ENCODE measurements at places on chromosomes 16 and 17.

- no peak for DNase-seq
Measured at GRCh38 chr17:9121186-9121820, 100.0 kb downstream of the NTN1 start.

- DNase-seq = no peak
Measured at GRCh38 chr16:88905563-88905962, 39.1 kb upstream of the PABPN1L start.

DNA sequence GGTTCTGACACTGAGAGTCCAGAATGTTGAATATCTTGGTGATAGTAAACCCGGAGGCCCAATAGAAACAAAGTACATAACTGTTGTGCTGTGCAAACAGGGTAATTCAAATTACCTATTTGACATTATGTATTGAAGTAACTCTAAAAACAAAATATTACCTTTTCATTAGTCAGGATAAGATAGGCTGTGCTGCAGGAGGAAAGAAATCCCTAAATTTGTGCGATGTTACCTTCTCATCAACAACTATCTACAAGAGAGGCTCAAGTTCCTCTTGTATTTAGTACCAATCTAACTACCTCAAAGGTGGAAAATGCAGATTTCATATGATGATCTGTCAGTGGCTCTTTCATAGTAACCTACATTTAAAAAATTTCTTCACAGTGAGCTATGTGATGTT, 367.2 kb downstream of the ZFHX3 start:
- no peak for DNase-seq

GRCh38 chr16:82197540-82198240, 27.7 kb upstream of the MPHOSPH6 start:
- DNase-seq = no peak

DNA sequence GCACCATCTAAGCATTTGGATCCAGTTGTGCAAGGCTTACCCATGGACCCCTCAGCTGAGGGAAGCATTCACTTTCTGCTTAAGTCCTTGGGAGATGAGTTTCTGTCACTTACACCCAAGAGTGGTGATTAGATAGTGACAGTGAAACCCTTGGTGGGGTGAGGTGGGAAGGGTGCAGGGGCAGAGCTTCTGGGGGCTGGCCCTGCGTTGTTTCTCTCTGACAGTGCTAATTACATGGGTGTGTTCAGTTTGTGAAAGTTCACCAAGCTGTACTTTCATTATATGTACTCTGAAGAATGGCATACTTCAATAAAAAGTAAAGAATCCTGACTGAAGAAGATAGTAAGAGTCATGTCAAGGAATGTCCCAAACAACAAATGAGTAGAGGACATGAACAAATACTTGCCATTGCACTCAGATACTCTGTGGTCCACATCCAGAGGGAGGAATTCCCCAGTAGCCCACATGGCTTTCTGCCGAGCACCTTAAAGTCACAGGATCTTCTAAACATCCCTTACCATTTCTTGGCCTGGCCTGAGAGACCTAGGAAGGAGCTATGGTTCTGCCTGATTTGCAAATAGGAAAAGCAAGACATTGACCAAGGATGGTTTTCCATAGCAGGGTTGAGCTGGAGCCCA, 8.4 kb downstream of the CHST6 start:
- DNase-seq = no peak

DNA sequence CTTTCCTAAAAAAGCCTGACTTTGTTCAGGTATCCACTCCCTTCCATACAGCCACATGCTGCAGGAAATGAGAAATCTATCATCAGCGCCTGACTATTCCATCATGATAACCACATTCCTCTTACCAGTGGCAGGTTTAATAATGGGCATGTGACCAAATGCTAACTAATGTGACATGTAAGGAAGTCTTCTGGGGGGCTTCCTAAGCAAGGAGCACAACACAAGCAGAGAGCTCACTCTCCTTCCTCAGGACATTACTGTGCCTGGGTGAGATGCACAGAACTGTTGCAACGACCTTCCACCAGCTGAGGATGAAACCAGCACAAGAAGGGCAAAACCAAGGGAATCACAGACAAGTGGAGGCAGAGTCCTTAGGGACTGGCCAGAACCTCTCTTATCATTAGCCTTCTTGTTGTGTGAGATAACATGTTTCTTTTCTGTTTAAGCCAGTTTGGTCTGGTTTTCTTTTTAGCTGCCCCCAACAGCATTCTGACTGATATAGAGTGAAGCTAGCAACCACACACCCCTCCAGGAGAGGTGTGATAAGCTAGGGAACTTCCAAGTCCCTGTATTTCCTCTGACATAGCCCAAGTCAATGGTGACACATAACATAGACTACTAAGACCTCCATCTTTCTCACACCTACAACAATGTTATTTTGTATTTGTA, 16.9 kb downstream of the MYO1D start:
- no peak for DNase-seq

DNA sequence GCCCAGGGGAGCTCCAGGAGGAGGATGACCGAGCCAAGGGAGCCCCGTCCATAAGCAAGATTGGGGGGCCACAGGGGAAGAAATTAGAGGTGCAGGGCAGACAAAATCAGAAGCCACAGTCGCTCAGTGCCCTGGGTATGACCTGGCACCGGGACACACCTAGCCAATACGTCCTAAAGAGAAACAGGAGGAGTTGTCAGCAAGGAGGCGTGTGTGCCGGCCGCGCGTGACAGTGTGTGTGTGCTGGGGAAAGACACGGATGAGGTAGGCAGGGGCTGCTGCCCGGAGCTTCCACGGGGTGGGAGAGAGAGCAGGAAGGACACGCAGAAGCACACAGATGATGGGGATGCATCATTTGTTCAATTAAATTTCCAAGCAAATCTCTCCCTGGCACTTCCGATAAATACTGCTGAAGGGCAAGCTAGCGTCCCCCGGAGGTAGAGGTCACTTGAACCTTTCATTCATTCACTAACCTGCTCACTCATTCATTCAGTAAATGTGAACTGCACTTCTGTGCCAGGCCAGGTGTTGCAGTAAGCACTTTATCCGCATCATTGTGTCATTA, 38.0 kb downstream of the C16orf95 start:
- DNase-seq = no peak

DNA sequence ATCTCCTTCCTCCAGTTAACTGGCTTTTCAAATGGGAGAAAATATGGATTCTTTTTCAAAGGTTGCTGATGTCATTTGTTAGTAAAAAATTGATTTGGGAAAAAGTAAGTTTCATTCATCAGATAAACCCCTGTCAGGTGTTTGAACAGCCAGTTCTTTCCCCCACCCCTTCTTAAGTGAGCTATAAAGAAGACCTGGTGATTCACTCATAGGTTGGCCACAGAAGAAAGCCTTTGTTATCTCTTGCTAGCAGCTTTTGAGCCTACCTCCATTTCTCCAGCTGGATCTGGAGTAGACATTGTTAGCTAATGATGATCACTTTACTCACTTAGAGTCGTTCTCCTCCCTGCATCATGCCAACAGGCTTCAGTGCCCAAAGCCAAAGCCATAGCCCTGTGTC, 63.0 kb downstream of the NLK start:
- DNase-seq = no peak

DNA sequence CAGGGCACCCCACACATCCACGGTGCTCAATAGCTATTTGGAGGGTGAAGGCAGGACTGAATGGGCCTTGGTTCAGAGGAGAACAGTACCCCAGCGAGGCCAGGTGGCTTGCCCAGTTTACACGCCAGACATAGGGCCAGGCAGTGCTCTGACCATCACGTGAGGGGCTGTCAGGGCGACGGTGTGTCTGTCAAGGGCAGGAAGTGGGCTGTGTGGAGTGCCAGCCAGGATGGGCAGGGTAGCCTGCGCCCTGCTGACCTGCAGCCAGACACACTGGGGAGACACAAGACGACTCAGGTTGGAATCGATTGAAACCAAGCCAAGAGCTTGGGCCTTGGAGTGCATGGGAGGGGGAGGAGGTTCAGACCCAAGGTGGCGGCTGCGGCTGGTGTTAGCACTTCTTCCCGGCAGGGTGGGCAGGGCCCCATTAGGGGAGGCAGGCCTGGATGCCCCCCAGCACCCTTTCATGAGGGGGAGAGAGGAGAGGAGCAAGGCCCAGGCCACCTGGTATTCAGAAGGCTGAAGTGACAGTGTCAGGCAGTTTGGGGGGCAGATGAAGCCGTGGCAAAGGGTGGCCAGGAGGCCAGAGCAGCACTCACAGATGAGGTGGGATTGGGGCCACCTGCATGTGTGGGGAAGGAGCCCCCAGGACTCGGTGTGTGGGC, 68.2 kb downstream of the SREBF1 start:
- DNase-seq = no peak

GRCh38 chr17:45093444-45094110, 32.5 kb downstream of the NMT1 start:
- DNase-seq = no peak

DNA sequence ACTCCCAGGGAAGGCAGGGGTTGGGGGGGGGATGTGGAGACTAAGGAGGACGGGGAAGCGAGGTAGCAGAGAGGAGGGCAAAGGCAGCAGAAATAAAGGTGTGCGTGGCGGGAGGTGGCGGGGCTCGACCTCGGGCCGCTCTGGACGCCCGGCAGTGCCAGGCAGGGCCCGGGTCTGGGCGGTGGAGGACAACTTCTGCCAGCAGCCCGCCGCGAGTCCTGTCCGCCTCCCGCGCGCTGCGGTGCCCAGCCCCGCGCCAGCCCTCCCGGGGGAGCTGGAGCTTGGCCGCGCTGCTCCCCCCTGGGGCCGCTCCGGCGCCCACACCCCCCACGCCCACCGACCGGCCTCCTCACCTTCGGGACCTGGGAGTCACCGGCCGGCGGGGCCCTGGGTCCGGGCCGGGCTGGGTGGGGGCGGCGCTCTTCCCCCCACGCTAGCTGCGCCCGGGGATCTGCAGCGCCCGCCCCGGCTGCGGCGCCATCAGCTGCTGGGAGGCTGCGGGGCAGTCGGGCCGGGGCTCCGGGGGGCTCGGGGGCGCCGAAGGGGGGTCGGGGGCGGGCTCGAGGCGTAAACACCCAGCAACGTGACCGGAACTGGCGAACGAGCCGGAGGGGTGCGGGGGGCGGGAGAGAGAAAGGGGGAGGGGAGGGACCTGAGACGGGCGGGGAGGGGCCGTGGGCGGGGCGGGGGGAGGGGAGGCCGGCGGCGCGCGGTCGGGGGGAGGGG, at the start of gene CCDC92B:
CCDC92B (minus strand) TSS at position 595 of the 726 bp plus-strand sequence. CDS start 14,507 bp downstream, outside the sequence.
- DNase-seq = no peak

- DNase-seq = no peak
Measured at GRCh38 chr16:15873301-15873700, 15.1 kb downstream of the CEP20 start.

- peak; percentile 38 for DNase-seq
Measured at GRCh38 chr16:58755989-58756649, 22.0 kb upstream of the GOT2 start.

DNA sequence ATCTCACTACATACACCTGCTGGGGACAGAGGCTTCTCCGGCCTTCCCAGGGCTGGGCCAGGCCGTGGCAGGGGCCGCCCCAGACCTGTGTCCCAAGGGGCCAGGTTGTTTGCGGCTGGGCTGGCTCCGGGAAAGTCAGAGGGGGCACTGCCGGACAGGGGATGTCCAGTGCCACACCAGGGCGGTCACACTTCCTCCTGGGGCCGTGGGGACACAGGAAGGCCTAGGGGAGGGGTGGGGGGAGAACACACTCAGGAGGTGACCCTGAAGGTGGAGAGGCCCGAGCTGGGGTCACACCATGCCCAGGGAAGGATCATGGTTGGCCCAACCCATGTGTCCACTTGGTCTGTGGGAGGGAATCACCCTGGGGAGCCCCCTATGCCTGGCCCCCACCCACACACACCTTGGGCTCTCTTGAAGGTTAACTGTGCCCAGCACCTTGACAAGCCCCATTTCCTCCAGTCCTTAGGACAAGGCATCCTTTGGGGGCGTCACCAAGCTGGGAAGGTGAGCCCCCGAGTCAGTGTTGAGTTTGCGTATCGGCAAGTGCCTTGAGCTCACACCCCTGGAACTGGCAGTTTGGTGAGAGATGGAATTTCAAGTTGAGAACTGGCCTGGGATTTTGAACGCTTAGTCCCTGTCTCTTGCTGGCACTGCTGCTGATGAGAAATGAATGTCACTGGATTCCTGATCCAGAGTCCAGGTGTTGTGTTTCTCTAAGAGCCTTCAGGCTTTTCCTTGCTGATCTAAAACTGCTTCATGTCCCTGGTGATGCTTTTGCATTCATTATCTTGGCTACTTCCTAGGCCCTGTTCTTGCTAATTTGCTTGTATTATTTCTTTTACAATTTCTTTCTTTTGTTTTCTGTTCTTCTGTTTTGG, 7.7 kb upstream of the ACTG1 start:
- DNase-seq = no peak

DNA sequence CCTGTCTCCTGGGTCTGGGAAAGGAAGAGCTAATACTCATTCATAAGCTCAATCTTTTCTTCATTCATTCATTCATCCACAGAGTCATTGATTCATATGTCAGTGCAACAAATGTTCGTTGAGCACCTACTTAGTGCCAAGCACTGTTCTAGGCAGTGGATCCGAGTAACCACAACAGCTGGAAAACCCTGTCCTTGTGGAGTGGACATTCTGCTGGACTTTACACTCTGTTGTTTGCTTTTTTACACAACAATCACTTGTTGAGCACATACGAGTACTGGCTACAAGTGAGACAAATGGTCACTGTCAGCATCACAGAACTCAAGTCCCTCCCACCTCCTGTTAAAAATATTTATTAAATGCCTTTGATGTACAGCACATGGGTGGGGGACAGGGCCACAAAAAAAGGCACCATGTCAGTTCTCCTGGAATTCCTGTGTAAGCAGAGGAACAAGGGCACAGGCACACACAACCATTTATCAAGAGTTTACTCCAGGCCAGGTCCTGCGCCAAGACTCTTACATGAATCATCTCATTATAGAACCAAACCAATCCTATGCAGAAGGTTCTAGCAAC, 46.9 kb downstream of the TEKT5 start:
- DNase-seq = no peak

GRCh38 chr17:17220529-17220928, 14.4 kb upstream of the PLD6 start:
- DNase-seq = no peak

- DNase-seq = no peak
Measured at GRCh38 chr16:27251541-27252205, 16.9 kb downstream of the NSMCE1 start.

- no peak for DNase-seq
Measured at GRCh38 chr17:8326511-8327302, 12.9 kb upstream of the ODF4 start.

DNA sequence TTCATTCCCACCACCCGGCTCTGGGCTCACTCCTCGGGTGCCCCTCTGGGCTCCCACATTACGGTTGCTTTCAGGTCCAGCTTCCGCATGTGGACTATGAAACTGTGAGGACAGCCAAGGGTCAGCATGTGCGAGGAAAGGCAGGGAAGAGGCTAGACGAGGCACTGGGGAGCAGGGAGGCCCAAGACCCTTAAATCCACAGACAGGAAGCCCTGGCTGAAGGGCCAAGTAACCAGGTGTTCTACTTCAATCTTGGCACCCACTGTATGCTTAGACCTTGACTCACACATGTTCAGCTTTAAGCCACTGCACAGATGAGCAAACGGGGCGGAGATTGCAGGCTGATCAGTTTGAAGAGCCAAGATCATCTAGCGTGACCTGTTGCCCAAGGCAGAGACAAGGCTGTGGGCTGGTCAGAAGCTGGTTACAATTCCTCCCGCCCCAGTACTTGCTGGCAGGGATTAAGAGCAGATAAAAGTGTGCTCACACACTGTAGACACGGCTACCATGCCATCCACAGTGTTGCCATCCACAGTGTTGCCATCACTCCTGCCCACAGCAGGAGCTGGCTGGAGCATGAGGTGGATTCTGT, at the start of gene CES4A:
CES4A (plus strand) TSS at position 393 of the 592 bp plus-strand sequence; CDS start at position 577, 184 bp downstream.
- DNase-seq = no peak

GRCh38 chr16:77383606-77384187, 51.1 kb downstream of the ADAMTS18 start:
- no peak for DNase-seq

Data from HuH-7.5 (cell line).